ENCODE measurements at places on chromosomes 12 and 14.

- DNase-seq, result no peak
Observed at GRCh38 chr12:66152732-66153131, 17.1 kb downstream of the TMBIM4 start.

DNA sequence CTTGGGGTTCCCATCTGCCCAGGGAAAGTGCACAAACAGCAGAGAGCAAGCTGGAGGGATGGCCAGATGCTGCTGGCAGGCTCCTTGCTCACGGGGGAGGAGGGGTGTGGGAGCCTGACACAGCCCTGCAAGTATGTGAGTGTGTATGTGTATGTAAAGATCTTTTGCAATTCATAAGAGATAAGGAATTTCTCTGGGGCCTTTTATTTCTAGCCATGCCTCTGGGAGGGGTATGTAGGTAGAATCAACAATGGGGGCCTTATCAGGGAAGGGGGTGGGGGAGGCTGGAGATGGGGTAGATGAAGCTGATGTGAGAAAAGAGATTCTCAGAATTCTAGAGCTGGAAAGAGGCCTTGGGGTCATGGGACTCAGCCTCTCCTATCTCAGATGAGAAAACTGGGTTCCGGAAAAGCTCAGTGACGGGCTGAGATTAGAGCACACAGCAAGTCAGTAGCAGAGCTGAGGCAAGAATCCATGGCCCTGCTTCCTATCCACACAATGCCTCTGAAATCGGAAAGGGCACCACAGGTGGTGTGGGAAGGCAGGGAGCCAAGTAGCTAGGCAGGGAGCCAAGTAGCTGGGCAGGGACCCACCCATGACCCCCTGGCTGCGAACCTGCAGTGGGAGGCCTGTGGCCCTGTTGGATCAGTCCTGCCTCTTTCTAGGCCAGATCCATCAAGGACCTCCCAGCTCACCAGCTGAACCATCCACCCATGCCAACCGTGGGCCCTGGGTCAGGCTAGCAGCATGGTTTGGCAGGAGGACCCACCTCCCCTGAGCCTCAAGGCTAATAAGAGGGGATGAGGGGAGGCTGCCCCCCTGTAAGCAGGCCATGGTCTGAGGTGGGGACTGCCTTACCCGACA lies 54.7 kb downstream of the PLEKHG3 start:
- DNase-seq, result peak; percentile 69

- DNase-seq, result no peak
Observed at GRCh38 chr12:91377436-91377835, 194.8 kb upstream of the DCN start.

DNA sequence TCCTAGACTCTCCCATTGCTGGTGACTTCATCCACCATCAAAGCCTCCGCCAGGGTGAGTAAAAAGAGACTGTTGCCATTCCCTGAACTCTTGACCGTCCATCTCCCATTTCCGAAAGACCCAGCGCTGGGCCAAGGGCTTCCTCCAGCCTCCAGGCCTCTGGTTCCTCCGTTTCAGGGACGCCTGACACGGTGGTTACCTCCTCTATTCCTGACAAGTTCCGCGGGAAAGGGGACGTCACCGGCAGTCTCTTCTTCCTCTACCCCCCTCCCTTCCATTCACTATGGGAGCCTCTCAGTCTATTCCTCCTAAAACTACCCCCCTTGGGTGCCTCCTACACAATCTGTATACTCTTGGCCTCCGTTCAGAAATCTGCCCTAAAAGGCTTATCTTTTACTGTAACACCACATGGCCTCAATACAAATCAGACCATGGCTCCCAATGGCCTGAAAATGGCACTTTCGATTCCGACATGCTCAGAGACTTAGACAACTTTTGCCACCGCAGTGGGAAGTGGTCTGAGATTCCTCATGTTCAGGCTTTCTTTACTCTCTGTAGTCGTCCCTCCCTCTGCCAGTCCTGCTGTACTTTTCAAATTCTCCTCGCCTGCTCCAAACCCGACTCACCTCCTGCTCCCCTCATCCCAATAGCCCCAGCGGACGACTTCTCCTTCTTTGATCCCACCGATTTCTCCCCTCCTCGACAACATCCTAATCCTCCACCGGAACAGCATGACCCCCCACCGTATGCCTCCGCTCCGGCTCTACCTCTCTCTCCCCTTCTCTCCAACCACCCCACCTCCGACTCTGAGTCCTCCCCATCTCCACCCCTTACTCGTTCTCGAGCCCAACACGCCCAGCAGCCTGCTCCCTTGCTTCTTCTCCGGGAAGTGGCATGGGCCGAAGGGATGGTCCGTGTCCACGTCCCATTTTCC lies 70.4 kb downstream of the MOK start:
- no peak for DNase-seq

- DNase-seq, result no peak
Observed at GRCh38 chr12:15797818-15798217, 8.6 kb upstream of the EPS8 start.

DNA sequence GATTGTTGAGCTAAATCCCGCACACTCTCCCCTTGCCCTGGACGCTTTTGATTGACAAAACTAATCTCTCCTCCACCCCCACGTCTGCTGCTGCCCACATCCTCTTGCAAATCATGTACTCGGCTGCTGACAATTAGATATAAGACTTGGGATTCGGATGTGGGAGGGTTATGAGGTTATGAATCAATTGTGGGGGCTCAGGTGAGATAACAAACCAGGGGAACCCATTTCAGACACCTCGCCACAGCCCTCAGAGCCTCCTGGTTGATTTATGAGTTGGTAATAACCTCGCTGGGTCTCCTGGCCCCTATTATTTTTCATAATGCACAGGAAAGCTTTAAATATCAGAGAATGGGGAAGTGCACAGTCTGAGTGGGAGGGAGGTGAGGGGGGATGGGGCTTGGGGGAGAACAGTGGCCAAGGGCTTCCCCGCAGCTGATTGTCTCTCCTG lies 449.9 kb downstream of the DPF3 start:
- no peak for DNase-seq

DNA sequence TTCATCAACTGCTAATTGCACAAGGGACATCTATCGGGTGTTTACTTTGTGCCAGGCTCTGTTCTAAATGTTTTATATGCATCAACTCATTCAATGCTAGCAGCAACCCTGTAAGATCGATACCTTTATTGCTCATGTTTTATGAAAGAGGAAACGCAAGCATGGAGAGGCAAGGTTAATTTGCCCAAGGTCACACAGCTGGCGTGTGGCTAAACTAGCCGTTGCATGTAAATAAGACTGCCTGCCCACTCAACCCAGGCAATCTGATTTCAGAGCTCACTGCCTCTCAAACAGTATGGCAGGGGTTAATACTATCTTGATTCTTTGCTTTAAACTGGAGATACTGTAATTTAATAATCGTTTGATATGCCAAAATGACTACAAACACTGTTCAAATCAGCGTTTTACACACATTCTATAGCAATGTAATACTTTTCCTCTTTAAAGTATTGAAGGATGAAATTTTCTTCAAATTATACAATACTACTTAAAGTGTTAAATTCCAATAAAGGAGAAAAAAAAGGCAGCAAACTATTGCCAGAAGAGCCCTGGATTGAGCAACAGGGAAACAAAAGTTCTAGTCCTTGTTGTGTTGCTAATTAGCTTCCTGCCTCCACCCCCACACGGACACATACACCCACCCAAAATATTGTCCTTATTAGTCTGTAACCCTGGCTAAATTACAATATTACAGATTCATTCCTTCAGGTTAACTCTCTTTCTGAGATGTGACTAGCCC lies 39.1 kb upstream of the DHRS7 start:
- DNase-seq, result no peak

GRCh38 chr12:31353750-31354708 lies 28.1 kb upstream of the SINHCAF start:
- DNase-seq, result no peak

- DNase-seq, result no peak
Observed at GRCh38 chr12:78406828-78407227, 457.7 kb upstream of the SYT1 start.

DNA sequence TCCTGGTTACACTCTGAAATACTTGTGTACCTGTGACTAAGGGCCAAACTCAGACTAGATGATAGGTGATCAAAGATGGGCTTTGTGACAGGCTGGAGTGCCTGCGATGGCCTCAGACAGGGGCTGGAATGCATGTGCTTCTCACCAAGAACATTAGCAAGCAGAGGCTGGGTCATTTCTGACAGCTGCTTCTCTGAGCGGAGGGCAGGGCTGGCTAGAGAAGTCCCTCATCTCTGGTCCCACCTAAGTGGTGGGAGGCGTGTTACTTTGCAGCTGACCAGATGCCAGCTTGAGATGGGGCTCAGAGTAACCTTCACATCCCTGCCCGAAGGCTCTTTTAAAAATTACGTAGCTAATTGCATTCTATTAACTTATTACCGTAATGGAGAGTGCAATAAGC lies 106.8 kb upstream of the RTL1 start:
- DNase-seq, result no peak

- DNase-seq, result no peak
Observed at GRCh38 chr14:70340002-70340401, 19.5 kb downstream of the COX16 start.

DNA sequence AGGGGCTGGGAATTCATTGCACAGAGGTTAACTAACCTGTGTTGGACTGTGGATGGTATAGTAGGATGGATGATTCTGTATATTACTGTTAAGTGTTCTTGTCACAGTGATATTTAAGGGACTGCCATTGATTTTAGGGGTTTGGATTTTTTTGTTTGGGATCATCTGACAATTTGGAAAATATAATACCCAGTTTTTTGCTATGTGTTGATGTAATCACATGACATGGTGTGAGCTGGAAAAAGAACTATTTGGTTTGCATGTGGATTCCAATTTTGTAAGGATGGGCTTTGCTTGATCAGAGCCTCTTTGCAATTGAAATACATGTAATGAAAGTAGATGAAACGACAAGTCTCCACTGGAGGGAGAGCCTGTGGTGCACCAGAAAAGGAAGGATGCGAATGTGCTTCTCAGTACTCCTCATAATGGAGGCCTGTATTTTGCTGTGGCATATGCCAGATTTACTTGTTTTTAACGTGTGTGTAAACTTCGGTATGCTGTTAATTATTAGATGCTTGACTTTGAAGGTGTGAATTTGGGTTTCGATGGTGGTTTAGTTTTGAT lies 2.7 kb downstream of the DYRK2 start:
- DNase-seq, result no peak

GRCh38 chr12:31991146-31991545 lies 31.9 kb downstream of the RESF1 start:
- DNase-seq, result no peak

DNA sequence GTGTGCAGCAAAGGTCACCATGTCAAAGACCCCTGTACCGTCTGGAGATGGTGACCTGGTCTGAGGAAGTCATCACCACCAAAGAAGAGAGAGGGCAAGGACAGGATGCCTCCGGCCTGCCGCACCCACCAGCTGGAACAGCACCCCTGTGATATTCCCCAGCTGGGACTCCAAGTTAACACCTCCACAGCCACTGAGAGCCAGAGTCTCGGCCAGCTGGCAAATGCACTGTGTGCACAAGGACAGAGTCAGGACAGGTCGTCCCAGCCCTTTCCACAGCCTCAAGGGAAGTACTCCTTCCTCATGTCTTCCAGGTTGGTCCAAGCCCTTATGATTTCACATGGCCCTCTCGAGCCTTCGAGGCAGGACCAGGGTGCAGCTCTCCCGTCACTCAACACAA lies 19.3 kb upstream of the FKBP4 start:
- DNase-seq, result no peak

DNA sequence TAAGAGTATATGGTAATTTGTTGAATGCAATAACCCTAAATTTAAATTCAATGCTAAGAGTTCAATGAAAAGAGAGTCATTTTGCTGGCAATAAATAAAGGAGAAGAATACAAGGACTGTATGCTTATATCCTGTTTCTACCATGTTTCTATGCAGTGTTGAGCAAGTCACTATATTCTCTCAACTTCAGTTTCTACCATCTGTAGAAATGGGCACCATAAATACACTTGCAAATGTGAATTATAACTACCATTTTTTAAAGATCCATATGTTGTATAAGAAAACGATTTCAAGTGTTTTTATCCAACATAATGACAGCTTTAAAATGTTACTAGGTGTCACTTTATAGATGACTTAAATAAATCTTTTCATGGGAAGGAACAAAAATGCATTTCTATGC lies 170.3 kb downstream of the CEP128 start:
- DNase-seq, result no peak

DNA sequence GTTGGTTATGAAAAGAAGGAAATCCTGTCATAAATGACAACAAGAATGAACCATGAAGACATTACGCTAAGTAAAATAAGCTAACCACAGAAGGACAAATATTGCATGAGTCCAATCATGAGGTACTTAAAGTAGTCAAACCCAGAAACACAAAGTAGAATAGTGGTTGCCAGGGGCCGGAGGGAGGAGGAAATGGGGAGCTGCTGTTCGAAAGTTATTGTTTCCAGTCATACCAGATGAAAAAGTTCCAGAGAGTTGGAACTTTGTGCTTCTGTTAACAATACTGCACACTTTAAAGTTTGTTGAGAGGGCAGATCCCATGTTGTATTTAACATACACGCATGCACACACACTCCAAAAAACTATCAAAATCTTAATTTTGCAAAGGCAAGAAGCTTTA lies 69.3 kb downstream of the COCH start:
- DNase-seq, result no peak

DNA sequence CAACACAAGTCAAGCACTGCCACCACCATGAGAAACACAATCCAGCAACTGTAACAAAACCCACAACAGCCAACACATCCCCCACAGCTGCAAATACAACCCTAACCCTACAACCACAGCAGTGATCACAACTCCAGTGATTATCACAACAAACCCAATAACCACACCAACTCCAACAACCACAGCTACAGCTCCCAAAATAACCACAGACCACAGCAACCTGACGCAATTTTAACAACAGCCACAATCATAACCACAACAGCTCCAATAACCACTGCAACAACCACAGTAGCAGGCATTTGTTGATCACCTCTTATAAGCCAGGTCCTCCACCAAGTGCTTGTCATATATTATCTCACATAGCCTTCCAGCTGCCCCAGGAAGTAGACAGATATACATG lies 42.2 kb upstream of the FAM181A start:
- DNase-seq, result no peak

Data from muscle of arm (tissue), 14 donors.